ENCODE measurements at places on chromosomes 5 and 9. TPM values are rescaled to one million over a fixed set of nuclear protein-coding genes. Genes with fewer than 3 reads are reported as not detected.

Gene CKMT2
- total RNA-seq, result not detected

- H3K27ac ChIP-seq, result peak overlapping the region; percentile 83
- DNase-seq, result no peak
- no peaks in the 10 kb centered on the region for H3K27me3 ChIP-seq
- no peaks in the 10 kb centered on the region for H3K36me3 ChIP-seq
- peaks cover 40% of the 10 kb centered on the region for H3K4me1 ChIP-seq
Observed at GRCh38 chr9:131658377-131659129, 81.3 kb downstream of the RAPGEF1 start.

DNA sequence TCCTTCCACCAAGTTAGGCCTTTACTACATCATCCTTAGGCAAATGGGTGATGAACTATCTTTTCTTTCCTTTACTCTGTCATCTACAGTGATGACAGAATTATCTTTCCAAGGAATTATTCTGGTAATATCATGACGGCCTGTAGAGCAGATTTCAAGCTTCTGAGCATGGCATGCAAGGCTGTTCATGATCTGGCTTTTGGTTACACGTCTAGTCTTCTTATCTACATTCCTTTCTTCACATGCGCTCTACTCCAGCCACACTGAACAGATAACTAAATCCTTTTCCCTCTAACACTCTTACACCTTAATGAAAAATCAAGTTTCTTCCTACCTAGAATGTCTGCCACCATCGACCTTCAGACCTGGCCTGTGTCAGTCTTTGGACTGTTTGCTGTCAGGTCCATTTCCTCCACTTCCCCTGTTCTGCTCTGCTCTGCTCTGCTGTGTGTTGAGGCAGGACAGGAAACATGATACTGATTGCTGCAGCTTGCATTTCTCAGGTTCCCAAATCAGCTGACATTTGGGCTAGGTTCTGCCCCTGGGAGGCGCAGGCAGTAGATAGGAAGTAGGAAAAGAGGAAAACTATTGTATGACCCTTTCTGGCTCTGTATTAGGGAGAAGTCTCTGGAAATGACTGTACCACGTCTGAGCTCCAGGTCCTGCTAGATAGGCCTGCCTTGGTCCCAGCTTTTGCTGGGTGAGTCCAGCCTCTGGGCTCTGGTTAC lies 4.2 kb downstream of the SCGB3A2 start:
- no peak overlapping the region for H3K27ac ChIP-seq
- H3K4me1 ChIP-seq, result no peaks in the 10 kb centered on the region
- H3K36me3 ChIP-seq, result no peaks in the 10 kb centered on the region
- H3K27me3 ChIP-seq, result no peaks in the 10 kb centered on the region

GRCh38 chr9:80382211-80382891 lies 810.6 kb downstream of the TLE4 start:
- H3K4me1 ChIP-seq, result no peaks in the 10 kb centered on the region
- no peak overlapping the region for H3K4me3 ChIP-seq
- H3K27ac ChIP-seq, result no peak overlapping the region
- no peaks in the 10 kb centered on the region for H3K27me3 ChIP-seq
- DNase-seq, result no peak

Gene LMX1B
- total RNA-seq, result not detected

Gene NSUN2
- 74.0 TPM for total RNA-seq

DNA sequence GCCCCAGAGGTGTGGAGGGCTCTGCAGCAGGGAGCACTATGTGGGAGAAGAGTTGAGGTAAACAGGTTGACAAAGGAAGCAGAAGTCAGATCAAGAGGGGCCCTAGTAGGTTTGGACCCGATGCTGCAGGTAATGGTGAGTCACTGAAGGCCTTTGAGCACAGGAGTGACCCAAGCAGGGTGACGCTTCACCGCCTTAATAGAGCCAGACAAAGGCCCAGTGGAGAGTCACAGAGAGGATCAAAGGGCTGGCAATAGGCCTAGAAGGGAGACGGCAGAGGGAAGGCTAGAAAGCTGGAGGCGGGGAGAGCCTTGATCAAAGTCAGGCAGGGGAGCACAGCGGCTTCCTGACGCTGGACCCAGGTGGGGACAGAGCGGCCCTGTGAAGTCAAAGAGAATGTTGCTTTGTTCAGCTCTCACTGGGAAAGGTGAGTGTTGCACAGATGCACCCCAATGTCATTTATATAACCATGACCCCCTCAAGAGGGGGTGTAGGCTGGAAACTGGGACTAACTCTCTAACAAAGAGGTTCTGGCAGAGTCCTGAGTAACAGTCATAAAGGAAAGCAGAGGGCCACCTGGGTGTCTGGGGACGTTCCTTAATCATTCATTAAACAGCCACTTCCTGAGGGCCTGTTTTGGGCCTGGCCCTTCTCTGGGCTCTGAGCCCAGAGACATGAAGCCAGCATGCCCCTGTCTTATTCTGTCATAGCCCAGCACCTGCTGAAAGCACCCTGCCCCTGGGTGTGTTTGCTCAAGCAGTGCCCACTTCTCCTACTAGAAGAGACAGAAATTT lies 9.8 kb upstream of the CPLX2 start:
- no peak overlapping the region for H3K27ac ChIP-seq
- no peak for DNase-seq
- no peak overlapping the region for H3K4me3 ChIP-seq
- H3K4me1 ChIP-seq, result no peaks in the 10 kb centered on the region
- H3K36me3 ChIP-seq, result no peaks in the 10 kb centered on the region

DNA sequence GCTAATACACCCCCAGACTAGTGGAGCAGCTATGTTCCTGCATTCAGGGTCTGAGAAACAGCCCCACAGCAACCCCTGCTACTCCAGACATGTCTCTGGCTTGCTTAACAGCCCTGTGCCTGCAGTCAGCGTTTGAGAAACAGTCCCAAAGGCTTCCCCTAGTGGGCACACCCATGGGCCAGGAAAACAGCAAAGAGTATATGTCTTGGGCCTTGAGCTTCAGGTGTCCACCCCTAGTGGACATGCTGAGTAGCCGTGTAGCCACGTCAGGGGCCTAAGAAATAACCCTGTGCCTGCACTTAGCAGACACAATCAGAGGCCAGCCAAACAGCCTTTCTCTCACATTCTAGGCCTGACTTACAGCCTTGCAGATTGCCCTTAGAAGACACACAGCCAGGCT lies 698.6 kb downstream of the PTPRD start:
- H3K36me3 ChIP-seq, result no peaks in the 10 kb centered on the region
- no peak overlapping the region for H3K4me3 ChIP-seq
- H3K27me3 ChIP-seq, result no peaks in the 10 kb centered on the region
- DNase-seq, result no peak
- no peak overlapping the region for H3K27ac ChIP-seq

Gene CCL19
- total RNA-seq, result not detected

- no peak overlapping the region for H3K4me3 ChIP-seq
- peaks cover 11% of the 10 kb centered on the region for H3K4me1 ChIP-seq
- H3K36me3 ChIP-seq, result no peaks in the 10 kb centered on the region
- H3K27me3 ChIP-seq, result no peaks in the 10 kb centered on the region
Observed at GRCh38 chr9:94874316-94874715, 147.8 kb downstream of the AOPEP start.

DNA sequence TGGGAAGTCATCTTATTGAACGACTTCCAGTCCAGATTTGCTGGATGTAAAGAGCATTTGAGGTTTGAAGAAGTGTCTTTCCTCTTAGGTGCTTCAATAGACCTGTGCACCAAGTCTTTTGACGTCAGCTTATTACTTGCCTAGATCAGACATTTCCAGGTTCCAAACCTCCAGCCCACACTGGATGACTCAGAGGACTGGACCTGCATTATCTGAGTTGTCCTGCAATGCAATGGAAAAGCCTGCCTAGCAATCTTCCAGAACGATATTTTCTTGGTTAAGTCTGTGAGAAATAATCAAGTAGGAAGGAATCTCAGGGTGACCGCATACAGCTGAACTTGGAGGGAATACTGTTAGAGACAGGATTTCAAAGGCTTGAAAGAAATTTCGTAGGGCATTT lies 147.2 kb upstream of the MOCS2 start:
- H3K4me1 ChIP-seq, result no peaks in the 10 kb centered on the region
- H3K27ac ChIP-seq, result no peak overlapping the region
- DNase-seq, result no peak
- no peak overlapping the region for H3K4me3 ChIP-seq
- no peaks in the 10 kb centered on the region for H3K27me3 ChIP-seq
- H3K36me3 ChIP-seq, result no peaks in the 10 kb centered on the region

DNA sequence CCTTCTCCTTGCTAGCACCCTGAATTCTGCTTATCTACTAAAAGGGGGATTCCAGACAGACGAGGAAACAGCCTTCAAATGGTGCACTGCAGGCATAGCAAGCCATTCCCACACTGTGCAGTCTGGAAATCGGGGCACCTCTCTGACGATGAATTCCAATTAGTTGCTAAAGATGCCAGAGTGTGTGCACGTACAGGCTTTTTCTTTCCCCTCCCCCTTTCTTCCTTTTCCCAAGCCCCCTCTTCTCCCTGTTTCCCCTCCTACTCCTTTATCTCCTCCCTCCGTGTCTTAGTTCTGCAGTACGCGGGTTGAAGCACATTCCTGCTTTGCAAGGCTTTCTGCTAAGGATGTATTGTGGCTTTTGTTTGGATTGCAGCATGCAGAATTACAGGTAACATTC lies at the start of gene GPR21:
TSS of gene GPR21 (plus strand) at position 316 of the 400 bp plus-strand sequence. CDS start 900 bp downstream, outside the sequence.
- H3K4me1 ChIP-seq, result peaks cover 64% of the 10 kb centered on the region

Gene PCDHB2
- total RNA-seq, result not detected

DNA sequence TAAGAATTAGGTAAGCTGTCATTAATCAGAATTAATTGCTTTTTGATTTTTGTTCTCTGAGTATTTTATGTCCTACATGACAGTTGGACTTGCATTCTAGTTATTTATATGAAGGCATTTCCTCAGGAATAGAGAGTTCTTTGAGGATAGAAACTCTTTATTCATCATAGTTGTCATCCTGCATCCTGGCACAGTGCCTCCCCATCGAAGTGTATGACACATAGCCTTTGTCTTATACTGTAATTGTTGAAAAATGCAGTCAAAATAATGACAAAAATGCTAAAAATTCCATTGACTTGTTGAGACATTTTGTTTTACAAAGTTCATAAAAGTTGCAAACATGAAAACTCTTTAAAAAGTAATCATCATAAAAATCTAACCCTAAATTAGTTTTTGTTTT lies 36.5 kb downstream of the CFAP95 start:
- H3K4me1 ChIP-seq, result no peaks in the 10 kb centered on the region
- H3K27me3 ChIP-seq, result no peaks in the 10 kb centered on the region
- DNase-seq, result no peak
- no peaks in the 10 kb centered on the region for H3K36me3 ChIP-seq
- no peak overlapping the region for H3K27ac ChIP-seq
- no peak overlapping the region for H3K4me3 ChIP-seq

Gene ARAP3
- total RNA-seq, result 7.8 TPM

DNA sequence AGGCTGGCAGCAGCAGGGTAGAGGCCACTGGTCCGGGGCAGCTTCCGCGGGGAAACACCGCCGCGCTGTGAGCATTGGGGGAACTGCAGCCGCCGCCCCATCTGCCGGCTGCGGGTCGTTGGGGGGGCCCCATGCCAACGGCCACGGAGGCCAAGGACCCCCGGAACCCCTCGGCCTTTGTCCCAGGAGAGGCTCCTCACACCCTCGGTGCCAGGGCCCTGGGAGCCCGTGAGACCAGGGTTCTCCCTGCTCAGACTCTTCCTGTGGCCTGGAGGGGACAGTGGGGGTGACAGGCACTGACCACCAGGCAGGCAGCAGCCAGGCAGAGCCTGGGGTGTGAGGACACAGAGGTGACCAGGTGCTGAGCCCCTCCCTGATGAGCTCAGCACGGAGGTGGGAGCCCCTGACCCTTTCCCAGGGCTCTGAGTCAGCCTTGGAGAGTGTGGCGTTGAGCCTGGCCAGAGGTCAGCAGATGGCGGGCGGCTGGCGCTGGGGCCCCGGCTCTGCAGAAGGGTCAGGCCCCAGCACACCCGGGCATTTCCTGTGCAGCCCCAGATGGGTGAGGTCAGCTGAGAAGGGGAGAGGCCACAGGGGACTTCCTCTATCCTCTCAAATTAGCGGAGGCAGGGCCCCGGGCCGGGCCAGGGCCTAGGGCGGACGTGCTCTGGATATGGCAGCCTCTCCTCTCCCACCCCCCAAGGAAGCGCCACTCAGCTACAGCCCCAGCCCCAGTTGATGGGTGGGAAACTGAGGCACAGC lies 17.9 kb upstream of the EGFL7 start:
- peak overlapping the region; percentile 51 for H3K27ac ChIP-seq
- no peaks in the 10 kb centered on the region for H3K36me3 ChIP-seq
- peak; percentile 52 for DNase-seq
- H3K27me3 ChIP-seq, result peaks cover 56% of the 10 kb centered on the region
- peak overlapping the region; percentile 33 for H3K4me3 ChIP-seq

DNA sequence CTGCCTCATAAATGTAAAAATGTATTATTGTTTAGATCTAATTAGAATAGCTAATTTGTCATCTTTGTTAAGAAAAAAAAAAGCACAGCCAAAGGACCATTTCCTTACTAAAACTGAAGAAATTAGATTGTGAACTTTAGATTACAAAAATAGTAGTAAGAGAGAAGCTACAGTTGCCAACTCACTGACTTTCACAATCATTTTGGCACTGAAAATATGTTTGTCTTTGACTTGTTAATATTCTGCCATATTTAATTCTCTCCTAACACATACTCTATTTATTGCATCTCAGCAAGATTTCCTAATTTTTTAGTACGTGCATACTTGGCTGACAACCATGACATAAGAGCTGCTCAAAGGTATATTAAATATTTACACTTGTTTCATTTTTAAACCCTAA lies 297.1 kb downstream of the TUSC1 start:
- H3K27ac ChIP-seq, result no peak overlapping the region
- H3K36me3 ChIP-seq, result no peaks in the 10 kb centered on the region
- H3K4me3 ChIP-seq, result no peak overlapping the region
- no peaks in the 10 kb centered on the region for H3K4me1 ChIP-seq
- DNase-seq, result no peak

Gene TMEM252
- total RNA-seq, result not detected

- H3K36me3 ChIP-seq, result no peaks in the 10 kb centered on the region
- H3K4me3 ChIP-seq, result no peak overlapping the region
- DNase-seq, result no peak
- H3K27ac ChIP-seq, result no peak overlapping the region
- no peaks in the 10 kb centered on the region for H3K27me3 ChIP-seq
Observed at GRCh38 chr5:81572201-81572600, 178.3 kb upstream of the ACOT12 start.

Gene GABRA6
- not detected for total RNA-seq

Gene FRMD3
- total RNA-seq, result 1.8 TPM

Gene SHISAL2B
- not detected for total RNA-seq

Measured in stomach (tissue), 19 donors.